IPS DF 19.7 (cell line): ENCODE measurements at places on chromosomes 5 and 9.

DNA sequence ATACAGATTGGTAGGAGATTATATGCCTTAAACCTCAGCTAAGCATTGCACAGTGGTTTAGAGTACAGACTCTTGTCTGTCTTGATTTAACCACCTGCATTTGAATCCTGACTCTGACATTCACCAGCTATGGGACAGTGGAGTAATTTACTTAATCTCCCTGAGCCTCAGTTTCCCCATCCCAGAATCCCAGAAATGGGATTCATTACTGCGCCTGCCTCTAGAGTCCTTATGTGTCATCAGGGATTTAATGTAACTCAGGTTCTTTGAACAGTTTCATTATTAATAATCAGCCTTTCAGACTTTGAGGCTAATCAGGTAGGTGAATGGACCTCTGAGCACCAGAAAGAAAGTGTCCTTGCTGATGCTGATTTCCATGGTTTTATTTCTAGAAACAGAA is 149.1 kb downstream of the SMARCA2 start:
- no peak for DNase-seq

- no peak for DNase-seq
These were observed 72.6 kb downstream of the ENTREP1 start for GRCh38 chr9:69397384-69398214.

- no peak for DNase-seq
These were observed 72.4 kb upstream of the UNC5A start for GRCh38 chr5:176737746-176738636.

- no peak for DNase-seq
These were observed 3.7 kb downstream of the B4GALT7 start for GRCh38 chr5:177603631-177604030.

- no peak for DNase-seq
These were observed 8.2 kb downstream of the UNC5A start for GRCh38 chr5:176818391-176819098.

- no peak for DNase-seq
These were observed 61.6 kb upstream of the SPTLC1 start for GRCh38 chr9:92176800-92177185.

- DNase-seq = no peak
These were observed 58.4 kb upstream of the ALDH1A1 start for GRCh38 chr9:73011181-73011750.

DNA sequence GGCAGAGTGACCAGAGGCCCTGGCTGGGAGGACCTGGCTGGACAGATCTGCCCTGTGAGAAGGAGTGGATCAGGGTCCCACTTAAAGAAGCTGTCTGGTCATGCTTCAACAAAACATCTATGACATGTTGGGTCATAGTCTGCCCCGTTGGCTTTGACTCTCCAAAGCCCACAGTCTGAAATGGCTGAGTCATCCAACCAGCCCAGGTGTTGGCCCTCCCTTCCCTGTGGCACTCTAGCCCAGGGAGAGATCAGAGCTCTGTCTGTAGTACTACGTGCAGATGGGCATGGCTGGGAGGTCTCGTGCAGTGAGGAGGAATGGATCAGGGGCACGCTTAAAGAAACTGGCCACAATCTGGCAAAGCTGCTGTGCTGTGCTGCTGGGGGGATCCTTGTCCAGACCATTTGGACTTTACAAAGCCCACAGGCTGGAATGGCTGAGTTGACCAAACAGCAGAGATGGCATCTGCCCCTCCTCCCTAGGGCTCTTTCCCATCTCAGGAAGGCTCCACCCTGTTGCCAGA is 206.1 kb downstream of the TUSC1 start:
- DNase-seq = no peak

GRCh38 chr9:757246-757881 is 84.1 kb upstream of the DMRT1 start:
- DNase-seq = peak; percentile 47

DNA sequence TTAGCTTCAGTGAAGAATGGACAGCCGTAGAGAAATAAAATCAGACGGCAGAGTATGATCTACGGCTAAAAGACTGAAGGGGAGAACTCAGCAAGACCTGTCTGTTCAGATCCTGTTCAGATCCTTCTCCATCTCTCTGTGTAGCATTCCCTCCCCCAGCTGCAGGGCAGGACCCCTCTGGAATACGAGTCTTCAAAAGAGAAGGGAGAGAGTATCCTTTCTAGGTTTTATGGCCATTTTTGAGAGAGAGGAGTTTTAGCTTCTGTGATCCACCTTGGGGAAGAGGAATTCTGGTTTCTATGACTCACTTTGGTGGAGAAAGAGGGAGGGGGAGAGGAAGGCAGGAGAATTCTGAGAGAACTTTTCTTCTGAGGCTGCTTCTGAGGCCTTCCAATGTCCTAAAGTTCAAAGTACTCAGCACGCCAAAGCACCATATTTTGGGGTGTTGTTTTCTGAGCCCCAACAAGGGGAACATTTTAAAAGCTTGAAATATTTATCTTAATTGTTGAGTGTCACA is 194.4 kb upstream of the TLE4 start:
- DNase-seq = no peak

- no peak for DNase-seq
These were observed 49.1 kb downstream of the SUSD1 start for GRCh38 chr9:112125951-112126388.

DNA sequence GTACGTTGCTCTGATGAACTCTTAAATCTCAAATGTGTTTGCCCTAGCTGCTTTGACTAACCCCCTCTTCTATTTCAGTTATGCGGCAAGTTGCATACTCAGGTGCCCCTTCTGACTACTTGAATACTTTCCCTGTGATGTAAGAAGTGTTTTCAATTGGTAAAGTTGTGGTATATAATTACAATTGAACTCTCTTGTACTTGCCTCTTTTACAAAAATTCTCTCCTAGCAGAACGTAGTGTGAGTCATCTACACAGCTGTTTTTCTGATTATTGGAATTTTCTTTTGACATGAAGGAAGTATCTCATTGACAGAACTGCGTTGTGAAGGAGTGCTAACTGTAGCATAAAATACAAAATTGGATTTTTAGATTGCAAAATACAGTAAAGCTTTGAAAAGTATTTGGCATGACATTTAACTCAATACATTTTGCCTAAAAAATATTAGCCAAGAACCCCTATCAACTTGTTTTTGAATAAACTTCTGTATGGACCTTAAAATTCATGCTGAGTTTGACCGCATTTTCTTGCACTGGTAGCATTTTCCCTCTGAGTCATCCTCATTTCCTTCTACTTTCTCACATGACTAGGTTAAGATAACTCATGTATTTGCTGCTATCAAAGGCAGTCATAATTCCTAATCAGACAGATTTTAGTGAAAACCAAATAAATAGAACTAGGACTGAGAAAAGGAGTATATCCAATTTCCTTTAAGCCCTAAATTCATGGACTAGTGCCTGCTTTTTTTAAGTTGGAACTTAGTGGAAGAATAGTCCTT is 6.3 kb downstream of the CRHBP start:
- DNase-seq = no peak
